Stimulated activated naive CD4-positive, alpha-beta T cell treated with Interleukin-2 at 50 U/mL for 16 hours (primary cell): ENCODE measurements at places on chromosomes 4 and X.

GRCh38 chr4:74428276-74428675 lies 16.7 kb upstream of the AREG start:
- DNase-seq = no peak

DNA sequence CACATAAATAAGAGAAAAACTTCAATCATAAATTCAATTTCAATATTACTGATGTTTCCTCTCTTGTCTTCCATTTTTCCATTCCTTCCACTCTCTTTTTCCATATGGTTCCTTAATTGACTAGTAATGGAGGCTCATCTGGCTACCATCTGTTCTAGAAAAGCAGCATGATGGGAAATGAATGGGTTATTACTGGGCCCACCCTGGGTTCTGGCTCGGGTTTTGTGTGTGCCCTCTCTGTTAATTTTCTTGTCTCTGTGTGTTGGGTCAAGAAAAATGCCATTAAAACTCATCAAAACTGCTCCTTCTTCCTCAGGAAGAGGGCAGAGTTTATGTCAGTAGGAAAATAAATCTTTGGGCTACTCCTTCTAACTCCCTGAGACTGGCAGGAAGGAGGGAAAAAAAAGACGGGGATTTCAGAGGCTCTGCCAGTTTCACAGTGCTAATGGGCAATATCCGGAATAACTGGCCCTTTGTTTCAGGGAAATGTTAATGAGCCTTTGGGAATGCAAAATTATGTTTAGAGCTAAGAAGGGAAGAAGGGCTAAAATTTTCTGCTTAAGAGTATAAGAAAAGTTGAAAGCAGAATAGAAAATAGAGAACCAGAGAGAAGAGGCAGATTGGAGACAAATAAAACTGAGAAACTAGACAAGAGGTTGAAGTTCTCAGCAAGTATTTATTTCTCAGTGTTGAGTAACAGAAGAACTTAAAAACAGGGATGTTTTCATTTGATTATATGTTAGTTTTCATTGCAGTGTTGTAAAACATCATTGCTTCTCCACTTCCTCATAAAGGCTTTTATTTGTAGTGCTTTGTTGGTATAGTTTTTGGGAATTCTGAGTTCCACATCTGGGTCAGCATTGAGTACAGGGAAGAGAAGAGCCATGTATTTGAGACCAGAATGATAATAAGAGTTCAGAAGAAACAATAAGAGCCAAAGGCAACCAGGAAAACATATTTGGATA lies 19.7 kb downstream of the GABRB1 start:
- no peak for DNase-seq

DNA sequence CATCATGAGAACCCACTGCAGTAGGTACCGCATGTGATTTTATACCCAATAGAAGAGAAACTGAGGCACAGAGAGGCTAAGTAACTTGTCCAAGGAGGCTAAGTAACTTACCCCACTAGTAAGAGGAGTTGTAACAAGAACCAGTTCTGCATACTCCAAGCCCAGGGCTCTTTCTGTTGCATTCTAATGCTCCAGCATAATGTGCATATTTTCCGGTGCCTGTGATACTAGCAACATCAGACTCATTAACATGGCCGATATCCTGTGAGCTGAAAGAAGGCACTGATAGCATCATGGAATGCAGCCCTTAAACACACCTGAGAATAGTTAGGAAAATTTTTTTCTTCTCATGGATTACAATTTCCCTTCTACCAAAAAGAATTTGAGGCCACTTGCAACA lies 39.7 kb upstream of the KLF3 start:
- no peak for DNase-seq

DNA sequence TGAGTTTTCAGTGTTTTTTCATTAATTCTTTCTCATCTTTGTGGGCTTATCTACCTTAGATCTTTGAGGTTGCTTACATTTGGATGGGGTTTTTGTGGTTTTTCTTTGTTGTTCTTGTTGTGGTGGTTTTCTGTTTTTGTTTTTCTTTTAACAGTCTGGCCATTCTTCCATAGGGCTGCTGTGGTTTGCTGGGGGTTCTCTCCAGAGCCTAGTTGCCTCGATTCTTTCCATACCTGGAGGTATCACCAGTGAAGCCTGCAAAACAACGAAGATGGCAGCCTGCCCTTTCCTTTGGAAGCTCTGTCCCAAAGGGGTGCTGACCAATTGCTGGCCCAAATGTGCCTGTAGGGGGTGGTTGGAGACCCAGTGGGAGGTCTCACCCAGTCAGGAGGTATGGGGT lies 168.6 kb upstream of the CLNK start:
- DNase-seq = no peak

DNA sequence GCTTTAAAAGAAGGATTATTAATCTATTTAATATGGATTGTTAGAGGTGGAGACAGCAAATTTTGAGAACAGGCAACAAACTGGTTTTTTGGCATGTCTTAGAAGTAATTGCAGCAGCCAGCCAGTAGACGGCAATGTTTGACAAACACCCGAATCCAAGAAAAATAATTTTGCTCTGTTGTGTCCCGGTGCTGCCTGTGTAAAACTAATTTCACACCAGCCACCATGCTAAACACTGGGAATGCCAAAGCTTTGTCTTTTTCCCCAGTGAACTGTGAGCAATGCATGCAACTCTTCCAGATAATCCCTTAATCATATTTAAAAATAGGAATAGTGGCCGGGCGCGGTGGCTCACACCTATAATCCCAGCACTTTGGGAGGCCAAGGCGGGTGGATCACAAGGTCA lies 25.9 kb downstream of the SMIM31 start:
- DNase-seq = no peak

DNA sequence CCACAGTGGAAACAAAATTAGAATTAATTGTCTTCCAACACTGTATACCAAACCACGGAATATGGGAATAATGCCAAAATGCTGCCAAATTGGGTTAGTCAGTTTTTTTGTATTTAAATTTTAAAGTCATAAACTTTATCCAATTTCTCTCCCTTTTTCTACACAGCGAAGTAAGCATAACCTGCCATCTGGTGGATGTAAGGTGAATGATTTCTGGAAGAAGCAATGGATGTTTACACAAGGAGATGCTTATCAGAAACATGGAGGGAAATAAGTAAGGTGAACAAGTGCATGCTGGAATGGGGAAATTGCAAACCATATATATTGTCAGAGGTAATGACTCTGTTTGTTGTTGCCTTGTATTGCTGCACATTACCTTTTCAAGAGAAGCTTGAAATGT lies 691.9 kb downstream of the TECRL start:
- no peak for DNase-seq

GRCh38 chrX:6644411-6644810 lies 109.5 kb upstream of the VCX3A start:
- no peak for DNase-seq

- DNase-seq = no peak
These were observed 3.4 kb upstream of the GABRE start for GRCh38 chrX:151977923-151978322.

GRCh38 chr4:84501721-84502267 lies 2.7 kb upstream of the NKX6-1 start:
- no peak for DNase-seq

DNA sequence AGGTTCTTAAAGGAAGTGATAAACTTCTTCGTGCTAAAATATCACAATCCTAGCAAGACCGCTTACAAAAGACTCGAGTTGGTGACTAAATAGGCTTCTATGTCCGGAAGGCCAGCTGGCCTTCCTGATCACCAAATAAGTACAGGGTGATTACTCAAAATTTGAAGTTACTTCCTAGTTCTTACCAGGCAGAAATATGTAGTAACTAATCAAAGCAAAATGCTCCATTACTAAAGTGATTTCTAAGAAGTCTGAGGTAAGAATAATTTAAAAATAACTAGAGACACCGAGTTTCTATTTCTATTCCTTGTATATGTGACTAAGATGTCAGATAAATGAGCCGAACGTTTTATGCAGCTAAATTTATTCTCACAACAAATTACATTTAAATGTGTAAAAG lies 62.2 kb downstream of the NSUN7 start:
- no peak for DNase-seq

DNA sequence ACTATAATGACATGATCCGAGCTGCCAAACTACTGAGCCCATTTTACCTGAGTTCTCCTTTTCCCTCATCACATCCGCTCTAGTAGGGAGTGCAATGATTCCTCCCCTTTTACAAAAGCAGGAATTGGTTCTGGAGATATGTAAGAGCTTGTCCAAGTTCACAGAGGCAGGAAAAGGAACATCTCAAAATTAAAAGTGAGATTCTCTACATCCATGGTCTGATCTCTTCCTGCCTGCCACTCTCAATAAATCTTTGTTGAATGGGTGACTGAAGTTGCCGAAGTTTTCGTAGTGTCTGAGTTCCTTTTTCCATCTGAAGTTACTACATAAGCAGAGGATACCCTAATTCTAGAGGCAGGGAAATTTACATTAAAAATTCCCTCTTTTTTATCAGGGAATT lies at the start of gene FGFBP1:
TSS of gene FGFBP1 (minus strand) at position 101 of the 400 bp plus-strand sequence. CDS start 2,108 bp downstream, outside the sequence.
- no peak for DNase-seq

GRCh38 chrX:8037593-8038348 lies 110.6 kb upstream of the PNPLA4 start:
- no peak for DNase-seq

GRCh38 chr4:5399790-5400421 lies 308.5 kb downstream of the EVC2 start:
- DNase-seq = no peak

DNA sequence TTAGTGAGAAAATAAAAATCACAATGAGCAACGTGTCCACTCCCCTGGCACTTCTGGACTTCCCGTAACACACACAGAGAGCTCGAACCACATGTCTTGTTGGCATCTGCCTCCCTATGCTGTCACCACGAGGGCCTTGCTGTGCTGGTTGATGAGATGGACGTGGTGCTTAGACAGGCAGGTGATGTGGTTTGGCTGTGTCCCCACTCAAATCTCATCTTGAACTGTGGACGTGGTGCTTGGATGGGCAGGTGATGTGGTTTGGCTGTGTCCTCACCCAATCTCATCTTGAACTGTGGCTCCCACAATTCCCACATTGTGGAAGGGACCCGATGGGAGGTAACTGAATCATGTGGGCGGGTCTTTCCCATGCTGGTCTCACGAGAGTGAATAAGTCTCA lies 40.0 kb downstream of the FGFRL1 start:
- no peak for DNase-seq

DNA sequence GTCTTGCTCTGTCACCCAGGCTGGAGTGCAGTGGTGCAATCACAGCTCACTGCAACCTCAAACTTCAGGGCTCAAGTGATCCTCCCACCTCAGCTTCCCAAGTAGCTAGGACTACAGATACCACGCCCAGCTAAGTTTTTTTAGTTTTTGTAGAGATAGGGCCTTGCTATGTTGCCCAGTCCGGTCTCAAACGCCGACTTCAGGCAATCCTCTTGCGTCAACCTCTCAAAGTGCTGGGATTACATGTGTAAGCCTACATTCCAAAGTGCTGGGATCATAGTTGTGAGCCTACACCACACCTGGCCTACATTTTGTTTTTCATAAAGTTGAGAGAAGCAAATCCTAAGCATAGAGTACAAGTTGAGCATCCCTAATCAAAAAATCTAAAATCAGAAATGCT lies 42.2 kb downstream of the SMARCA5 start:
- DNase-seq = no peak

- no peak for DNase-seq
These were observed 245.1 kb upstream of the SLC7A11 start for GRCh38 chr4:138487230-138487629.

DNA sequence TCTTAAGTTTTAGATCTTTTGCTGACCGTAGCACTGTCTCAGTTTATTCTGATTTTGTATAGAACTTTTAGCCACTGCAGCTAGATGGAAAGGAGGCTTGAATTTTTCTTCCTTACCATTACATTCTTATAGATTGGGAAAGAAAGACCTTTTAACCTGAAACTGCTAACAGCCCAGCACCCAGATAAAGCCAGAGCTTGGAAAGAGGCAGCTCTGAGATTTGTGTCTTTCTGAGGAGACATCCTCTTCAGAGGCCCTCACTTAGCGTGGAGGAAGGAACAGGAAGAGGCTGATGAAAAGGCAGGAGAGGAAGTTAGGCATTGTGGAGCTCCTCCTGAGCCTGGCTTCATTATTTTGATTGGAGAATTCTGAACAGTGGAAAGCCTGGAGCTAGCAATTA lies 35.1 kb downstream of the ATG4A start:
- no peak for DNase-seq

DNA sequence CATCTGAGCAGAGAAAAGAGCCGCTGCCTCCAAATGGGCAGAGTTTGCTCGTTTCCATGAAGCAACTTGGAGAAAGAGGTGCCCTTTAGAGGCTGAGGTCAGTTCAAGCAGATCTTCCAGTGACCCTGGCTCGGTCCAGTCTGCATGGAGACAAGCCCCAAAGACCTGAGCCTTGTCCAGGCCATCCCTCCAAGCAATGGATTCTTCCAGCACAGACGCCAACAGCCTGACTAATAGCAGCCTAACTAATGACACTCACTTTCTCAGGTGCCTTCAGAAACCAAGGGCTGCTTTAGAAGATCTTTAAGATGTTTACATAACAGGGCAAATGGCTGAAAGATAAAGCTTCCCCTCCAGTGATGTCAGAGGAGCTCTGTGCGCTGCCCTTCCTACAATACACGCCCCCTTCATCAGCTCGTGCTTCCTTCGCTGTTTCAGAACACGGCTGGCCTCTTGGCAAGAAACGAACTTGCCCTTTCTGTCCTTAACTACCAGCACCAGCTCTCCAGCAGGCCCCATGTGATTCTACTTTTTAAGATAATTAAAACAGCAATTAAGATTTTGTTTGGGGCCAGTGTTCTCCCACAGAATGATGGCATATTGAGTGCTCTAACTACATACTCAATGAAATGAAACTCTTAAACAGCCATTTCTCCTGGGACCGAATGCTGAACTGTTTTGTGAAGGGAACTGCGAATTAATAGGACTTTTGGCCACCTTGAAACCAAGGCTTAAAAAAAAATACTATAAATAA lies 119.0 kb downstream of the GPR143 start:
- DNase-seq = no peak

DNA sequence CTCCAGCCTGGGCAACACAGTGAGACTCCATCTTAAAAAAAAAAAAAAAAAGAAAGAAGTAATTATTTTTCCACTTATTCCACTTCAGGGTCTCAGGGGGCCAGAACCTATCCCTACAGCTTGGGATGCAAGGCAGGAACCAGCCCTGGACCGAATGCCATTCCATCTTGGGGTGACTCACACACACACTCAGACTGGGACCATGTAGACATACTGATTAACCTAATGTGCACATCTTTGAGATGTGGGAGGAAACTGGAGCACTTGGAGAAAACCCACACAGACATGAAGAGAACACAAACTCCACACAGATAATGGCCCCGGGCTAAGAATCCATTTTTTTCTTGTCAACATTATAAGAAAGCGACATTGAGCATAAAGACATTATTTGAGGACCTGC lies 132.5 kb downstream of the PTTG2 start:
- no peak for DNase-seq

DNA sequence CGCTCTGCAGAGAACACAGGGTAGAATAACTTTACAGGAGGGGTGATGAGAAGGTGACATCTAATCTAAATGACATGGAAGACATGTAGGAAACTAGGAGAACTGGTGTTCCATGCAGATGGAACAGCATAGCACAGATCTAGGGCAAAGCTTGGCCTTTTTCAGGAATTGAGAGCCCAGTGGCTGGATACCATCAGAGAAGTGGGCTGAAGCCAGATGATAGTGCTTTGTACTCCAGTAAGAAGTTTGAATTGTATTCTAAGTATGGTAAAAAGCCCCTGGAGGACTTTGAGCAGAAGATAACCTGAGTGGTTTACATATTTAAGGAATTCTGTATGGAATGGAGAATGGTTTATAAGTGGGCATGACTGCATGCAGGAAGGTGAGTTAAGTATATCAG lies 32.8 kb downstream of the ENOPH1 start:
- no peak for DNase-seq
